Activated T-helper 9 cell treated with anti-CD3 and anti-CD28 coated beads, Interleukin-2, amount 50 U/mL, for 16 hours (primary cell): ENCODE measurements at places on chromosomes 12 and 14.

GRCh38 chr14:61147381-61147821, 133.7 kb downstream of the TMEM30B start:
- DNase-seq, result no peak

DNA sequence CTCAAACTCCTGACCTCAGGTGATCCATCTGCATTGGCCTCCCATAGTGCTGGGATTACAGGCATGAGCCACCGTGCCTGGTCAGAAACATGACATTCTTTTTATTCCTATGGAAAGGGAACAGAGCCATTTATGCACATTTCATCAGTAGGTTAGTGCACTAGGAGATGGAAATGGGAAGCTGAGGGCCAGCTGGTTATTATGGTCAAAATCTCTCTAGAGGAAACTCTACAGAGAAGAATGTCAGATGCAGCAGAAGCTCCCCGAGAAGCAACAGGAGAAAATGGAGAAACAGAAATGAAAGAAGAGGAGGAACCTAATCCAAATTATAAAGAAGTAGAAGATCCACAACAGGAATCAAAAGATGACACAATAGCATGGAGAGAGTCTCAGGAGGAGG, 2.7 kb downstream of the CFAP251 start:
- DNase-seq, result no peak

- no peak for DNase-seq
Measured at GRCh38 chr12:54967461-54967860, 17.1 kb downstream of the TESPA1 start.

- no peak for DNase-seq
Measured at GRCh38 chr14:103710771-103711377, 4.4 kb downstream of the XRCC3 start.

DNA sequence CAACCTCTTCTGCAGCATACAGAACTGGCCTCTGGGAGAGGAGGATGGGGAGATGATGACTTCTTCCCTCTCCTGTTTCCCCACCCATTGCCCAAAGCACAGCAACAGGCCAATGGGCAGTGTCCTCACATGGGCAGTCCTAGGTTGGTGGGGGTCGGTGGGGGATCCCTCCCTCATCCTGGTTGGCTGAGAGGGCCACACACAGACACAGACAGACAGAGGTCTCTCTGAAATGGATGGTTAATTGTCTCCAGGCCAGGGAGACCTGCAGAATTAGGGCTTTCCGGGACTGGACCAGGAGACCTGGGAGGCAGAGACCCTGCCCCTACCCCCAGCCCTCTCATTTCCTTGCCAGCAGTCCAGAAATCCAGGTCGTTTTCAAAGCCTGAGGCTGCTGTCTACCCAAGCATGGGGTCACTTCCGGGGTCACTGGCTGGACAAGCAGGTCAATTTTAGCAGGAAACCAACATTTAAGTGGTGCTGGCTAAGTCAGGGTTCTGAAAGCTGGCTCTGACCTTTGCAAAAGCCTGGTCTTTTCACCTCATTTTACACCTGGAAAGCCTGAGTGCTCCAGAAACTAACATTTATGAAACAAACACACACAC, 48.6 kb upstream of the TBX3 start:
- DNase-seq, result no peak

DNA sequence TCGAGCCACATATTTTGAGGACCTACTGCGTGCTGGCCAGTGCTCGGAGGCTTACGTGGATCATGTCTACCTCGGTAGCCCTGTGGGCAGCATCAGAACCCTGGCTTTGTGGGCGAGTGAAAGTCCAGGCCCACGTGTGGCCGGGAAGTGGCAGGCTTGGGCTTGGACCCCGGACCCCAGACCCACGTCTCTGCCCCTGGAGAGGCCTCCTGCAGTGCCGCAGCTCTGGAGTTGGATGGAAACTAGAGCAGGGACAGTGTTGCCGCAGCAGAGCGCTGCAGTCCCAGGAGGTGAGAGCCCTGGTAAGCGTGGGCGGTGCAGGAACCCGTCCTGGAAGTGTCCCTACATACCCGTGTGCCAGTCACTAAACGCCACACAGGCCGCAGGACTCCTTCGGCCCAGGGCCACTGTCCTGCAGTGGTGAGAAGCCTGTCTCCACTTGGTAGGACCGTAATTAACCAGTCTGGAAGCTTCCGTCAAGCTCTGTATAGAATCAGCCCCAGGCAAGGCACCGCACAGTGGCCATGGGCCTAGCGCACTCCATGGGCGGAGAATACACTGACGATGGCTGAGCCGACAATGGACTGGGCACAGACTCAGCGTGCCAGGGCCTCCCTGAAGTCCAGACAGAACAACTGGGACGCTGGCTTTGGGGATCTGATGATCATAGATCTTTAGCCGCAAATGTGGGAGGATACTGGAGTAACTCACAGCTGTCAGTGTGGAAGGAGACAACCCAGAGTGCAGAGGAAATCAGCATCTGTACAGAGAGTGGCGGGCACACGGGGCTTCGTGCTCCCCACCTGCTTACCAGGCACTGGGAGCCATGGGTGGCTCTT, 219.5 kb downstream of the KIF26A start:
- DNase-seq, result no peak

DNA sequence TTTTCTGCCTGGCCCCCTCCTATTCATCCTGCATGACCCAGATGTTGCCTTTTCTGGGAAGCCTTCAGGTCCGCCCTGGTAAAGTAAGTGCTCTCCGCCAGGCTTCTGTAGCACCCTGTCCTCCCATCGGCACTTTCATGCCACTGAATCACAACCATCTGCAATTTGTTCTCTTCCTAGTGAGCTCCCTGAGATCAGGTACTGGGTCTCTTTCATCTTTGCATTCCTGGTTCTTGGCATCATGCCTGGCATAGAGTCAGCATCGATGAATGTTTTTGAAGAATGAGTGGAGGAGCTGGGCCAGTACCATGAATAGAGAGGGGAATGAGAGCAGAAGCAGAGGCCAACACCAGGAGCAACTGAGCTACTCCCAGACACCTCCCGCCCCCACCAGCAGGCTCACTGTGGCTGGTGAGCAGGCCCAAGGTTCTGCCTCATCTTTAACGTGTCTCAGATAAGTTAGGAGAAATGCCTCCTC, 13.1 kb downstream of the ZDHHC22 start:
- DNase-seq, result no peak

GRCh38 chr14:94934276-94934810, 164.4 kb upstream of the GSC start:
- DNase-seq, result no peak

GRCh38 chr14:25622763-25623162, 572.8 kb upstream of the STXBP6 start:
- no peak for DNase-seq
